WTC11 (cell line): ENCODE measurements at places on chromosomes 5 and 9.

DNA sequence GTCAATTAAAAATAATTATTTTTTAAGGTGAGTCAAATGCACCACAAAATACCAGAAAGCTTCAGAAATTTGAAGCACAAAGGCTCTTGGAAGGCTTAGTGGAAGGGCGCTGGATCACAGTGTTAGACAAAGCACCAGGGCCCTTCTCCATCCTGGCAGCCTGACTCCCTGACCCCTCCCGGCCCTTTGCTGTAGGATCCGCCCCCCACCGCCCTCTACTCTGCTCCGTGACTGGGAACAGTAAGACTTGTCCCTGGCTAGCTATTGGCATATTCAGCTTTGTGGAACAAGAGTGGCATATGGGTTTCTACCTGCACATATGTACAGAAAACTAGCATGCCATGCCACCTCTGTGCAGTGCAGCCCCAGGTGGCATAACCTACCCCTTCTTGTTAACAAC lies 222.1 kb downstream of the SYK start:
- no peak for DNase-seq

DNA sequence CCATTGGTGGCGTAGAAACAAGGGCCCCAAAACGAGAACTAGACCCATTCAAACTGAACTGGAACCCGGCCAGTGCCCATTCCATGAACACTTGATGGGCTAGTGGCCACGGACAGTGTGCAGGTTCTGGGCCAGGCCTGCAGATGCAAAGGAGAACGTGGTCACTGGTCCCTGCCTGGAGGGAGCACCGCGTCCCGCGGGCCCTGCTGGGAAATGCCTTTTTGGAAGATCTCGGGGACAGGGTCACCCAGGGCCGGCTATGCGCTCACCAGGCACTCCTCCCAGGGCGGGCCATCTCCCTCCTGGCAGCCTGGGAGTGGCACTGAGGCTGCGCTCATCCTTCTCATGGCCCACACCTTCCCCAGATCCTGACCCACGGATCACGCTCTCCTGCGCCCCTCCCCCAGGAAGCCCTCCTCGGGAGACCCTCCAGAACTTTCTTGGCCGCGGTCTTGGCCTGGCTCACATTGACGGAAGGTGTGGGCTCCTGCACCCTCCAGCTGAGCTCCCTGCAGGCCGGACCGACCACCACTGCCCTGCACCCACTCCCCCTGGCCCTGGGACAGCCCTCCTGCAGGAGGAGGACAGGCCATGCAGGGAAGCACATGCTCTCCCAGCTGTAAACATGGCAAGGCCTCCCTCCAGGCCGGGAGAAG lies 2.8 kb upstream of the DIPK1B start:
- no peak for DNase-seq

DNA sequence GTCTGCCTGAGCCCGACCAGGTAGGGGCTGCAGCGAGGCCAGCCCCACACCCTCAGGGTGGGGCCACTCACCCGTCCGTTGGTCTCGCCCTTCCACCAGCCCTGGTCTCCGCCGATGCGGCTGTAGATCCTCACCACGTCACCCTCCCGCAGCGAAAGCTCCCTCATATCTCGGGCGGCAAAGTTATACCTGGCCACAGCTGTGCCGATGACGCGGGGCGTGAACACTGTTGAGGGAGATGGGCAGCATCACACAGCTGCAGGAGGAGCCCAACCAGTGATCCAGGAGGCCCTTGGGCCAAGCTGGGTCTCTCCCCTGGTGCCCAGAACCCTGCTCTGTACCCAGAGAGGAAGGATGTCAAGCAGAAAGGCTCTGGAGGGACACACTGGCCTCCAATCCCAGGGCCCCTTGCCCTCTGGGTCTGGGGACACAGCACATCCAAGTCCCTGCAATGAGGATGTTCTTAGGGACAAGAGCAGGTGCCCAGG lies 30.3 kb upstream of the SARDH start:
- peak; percentile 3 for DNase-seq

DNA sequence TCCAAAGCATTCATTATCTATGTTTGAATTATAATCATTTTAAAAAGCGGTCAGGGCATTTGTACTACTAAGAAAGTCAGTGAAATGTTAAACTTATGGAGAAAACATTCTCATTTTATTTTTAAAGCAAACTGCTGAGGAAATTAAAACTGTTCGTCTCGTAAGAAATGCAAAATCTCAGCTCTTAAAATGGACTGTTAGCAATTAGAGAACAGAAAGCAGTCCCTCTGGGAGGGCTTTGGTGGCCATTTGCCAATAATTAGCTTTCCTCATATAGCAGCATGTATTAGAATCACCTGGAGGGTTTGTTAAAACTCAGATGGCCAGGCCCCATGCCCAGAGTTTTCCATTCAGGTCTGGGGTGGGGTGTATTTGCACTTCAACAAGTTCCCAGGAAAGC lies 120.7 kb upstream of the RASEF start:
- no peak for DNase-seq

- no peak for DNase-seq
These were observed 108.5 kb upstream of the IQGAP2 start for GRCh38 chr5:76294573-76294972.

GRCh38 chr9:87007711-87008366 lies 60.5 kb upstream of the GAS1 start:
- no peak for DNase-seq

- no peak for DNase-seq
These were observed 50.1 kb upstream of the HAND1 start for GRCh38 chr5:154528005-154528594.

DNA sequence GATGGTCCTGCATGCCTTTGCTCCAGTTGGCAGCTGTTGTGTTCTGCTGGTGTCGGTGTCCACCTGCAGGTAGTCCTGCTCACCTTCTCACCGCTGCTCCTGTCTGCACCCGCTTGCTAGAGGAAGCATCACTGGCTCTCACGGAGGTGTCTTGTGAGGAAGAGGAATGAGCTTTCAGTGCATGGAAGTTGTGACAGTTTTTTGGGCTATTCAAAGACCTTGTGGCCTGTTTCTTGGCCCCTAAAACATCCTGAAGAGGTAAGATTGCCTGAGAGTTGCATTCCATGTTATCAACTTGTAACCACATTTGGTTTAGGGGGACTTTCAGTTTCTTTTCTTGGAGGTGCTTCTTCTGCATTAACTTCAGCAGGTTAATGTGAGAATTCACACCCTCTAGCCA lies 85.6 kb downstream of the MACROH2A1 start:
- no peak for DNase-seq

GRCh38 chr5:41517909-41518308 lies 7.5 kb upstream of the PLCXD3 start:
- DNase-seq, result no peak

DNA sequence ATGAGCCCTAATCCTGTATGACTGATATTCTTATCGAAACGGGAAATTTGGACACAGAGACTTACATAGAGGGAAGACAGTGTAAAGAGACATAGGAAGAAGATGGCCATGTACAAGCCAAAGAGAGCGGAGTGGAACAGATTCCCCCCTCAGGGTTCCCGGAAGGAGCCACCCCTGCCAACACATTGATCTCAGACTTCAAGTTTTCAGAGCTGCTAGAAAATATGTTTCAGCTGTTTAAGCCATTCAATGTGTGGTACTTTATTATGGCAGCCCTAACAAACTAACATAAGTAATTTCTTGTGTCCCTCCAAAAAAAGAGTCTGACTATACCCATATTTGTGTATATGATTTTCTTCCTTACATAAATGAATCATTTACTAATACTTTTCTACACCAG lies 128.0 kb upstream of the STC2 start:
- DNase-seq, result no peak

GRCh38 chr5:120532835-120533234 lies 68.7 kb downstream of the PRR16 start:
- DNase-seq, result peak; percentile 70

DNA sequence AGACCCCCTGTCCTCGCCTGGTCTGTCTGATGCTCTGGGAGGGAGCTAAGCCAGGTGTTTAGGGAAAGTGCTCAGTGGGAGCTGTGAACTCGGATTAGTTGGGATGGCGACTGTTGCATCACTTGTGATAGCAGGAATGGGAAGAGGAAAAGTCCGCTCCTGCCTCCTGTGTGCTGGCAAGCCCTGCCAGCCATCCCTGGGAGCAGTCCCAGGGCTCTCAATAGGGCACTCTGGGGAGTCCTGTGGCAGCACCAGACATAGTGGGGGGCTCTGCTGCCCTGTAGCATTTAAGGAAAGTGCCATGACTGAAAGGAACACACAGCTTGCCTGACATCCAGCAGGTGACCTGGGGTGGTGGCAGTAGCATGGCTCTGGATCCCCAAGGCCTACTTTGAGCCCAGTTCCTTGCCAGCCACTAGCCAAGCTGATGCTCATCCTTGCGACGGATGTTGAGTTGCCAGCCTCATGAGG lies 81.5 kb downstream of the AMBP start:
- DNase-seq, result no peak

GRCh38 chr5:137234973-137235943 lies 263.9 kb downstream of the SPOCK1 start:
- DNase-seq, result no peak

DNA sequence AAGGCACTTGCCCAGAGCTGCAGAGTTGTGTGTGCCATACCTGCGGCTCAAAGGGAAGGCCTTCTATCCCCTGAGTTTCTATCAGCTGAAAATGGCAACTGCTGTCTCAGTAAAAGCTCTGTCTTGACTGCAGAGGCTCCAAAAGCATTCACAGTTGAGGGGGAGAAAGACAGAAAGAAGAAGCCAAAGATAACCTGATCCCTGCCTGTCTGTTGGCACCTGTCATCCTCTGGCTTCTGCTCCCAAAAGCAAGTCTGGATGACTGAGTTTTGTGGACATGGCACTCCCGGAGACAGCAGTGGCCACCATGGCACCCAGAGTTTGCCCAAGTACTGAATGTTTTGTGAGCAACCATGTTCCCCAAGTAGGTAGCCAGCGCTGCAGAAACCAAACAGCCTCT lies 176.6 kb downstream of the NR3C1 start:
- DNase-seq, result no peak

DNA sequence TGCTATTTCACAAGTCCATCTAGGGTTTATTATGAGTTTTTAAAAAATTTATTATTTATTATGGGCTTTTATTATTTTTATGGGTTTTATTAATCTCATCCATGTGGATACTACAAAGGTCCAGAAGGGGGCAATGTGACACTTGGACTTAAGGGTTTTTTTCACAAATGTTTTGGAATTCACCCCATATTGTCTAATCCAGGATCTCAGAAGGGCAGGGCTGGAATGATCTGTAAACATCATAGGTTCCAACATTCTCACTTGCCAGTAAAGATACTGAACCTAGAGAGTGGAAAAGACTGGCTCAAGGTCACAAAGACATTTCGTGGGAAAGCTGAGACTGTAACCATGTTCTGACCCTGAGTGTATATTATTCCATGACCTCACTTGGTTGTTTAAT lies 35.6 kb downstream of the NIM1K start:
- no peak for DNase-seq

- DNase-seq, result peak; percentile 30
These were observed 902 bp downstream of the HABP4 start for GRCh38 chr9:96450613-96451528.

DNA sequence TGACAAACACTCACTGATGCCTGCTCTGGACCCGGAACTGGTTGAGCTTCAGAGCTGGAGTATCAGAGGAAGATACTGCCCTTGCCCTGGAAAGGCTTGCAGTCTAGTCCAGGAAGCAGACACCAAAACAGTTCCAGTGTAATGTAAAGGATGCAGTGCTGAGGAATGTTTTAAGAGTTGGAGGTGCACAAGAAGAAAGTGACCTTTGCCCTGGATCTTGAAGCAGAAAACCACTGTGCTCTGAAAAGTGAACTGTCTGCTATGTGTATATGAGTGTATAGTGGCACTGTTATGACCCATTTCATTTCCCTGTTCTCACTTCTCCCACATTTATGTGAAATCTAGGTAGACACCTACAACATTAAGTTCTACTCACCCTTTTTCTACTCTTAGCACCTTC lies 2.1 kb downstream of the ZNF346 start:
- no peak for DNase-seq

DNA sequence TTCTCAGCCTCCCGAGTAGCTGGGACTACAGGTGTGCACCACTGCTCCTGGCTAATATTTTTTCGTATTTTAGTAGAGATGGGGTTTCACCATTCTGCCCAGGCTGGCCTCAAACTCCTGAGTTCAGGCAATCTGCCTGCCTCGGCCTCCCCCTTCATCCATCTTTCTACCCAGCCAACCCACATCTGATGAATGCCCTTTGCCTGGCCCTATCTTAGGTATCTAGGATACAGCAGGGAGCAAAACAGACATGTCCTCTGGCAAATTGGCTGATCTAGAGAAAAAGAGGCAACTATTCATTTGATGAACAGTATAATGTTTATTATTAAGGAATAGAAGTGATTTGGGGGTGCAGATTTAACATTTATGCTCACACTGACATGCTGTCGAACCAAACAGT lies 123.0 kb downstream of the TRIO start:
- no peak for DNase-seq

DNA sequence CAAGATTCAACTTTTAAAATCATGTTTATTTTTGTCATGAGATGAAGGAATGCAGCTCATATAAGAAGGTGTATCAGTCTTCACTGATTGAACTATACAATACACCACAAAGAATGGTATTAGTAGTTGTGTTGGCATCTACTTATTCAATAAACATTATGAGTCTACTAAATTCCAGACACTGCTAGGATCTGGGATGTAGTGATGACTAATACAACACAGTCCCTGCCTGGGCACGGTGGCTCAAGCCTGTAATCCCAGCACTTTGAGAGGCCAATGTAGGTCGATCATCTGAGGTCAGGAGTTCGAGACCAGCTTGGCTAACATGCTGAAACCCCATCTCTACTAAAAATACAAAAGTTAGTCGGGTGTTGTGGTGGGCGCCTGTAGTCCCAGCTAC lies 171.4 kb upstream of the NFIB start:
- DNase-seq, result no peak

DNA sequence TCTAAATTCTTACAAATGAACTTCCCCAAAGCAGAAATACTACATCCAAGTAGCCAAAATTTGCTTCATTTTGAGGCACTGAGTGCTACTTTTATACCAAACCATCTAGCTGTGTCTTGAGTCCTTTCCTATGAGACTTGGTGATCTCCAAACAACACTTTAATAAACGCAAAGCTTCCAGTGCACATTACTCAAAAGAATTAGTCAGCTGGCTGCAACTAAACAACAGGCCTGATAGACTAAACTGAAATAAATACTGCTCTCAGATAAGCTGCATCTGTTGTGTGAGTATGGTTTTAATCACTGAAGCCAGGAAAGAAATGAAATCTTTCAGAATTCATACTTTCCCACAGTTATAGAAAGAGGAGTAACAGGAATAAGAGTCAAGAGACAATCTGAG lies 80.3 kb downstream of the VCAN start:
- DNase-seq, result no peak

GRCh38 chr5:80192507-80193241 lies 63.2 kb downstream of the SERINC5 start:
- no peak for DNase-seq

GRCh38 chr5:127587246-127587917 lies 61.5 kb upstream of the CTXN3 start:
- no peak for DNase-seq

- DNase-seq, result no peak
These were observed 51.7 kb upstream of the SLC27A6 start for GRCh38 chr5:128913551-128913950.

GRCh38 chr5:160492565-160492964 lies 70.9 kb downstream of the PTTG1 start:
- no peak for DNase-seq
